Lung microvascular endothelial cell (primary cell): ENCODE measurements at places on chromosomes 7 and 10.

DNA sequence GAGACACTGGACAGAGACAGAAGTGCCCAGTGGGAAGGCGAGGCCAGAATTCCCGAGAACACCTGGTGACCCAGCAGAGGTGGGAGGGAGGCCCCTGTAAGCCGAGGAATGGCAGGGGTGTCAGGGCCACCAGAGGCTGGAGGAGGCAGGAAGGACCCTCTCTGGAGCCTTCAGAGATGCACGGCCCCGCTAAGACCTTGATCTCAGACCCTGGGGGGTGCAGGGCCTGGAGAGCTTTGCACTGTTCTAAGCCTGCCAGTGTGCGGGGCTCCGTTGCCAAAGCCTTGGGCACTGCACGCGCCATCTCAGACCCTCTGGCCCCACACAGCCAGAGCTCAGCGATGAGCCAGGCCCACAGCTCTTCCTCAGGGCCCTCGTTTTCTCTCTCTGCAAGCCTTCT lies 557.1 kb downstream of the PTPRN2 start:
- DNase-seq, result no peak

DNA sequence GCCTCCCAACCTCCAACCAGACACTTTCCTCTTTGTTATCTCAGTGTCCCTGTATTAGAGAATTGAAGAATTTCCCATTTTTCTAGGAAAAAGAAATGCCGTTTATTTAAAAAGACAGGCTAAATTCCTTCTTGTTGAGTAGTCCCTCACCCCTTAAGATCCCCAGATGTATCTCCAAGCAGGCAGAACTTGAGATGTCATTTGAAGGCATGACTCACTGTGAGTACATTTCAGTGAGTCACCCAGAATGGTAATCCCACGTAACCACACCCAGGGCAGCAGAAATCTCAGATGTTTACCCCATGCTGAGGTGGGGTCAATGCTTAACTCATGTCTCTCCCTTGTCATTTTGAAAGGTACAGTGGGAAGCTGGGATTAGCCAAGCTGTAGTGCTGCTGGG lies 4.4 kb downstream of the ZNF655 start:
- peak; percentile 95 for DNase-seq

DNA sequence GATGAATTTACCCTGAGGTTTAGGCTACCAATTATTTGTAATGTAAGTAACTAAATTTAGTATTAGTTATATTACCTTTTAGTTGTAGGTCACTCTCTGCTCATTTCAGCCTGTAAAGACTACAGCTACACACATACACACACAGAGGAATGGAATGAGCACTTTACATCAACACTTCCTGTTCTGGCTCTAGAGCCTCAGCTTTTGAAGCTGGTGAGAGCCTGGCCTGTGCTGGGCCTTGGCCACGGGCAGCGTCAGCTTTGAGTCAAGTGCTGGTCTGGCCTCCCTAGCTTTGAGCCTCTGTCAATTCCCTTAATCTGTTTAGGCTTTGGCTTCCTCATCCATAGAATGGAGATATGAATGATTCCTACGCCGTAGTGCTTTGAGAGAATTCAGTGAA lies 141.7 kb downstream of the EGFR start:
- peak; percentile 57 for DNase-seq

- no peak for DNase-seq
Observed at GRCh38 chr7:25095516-25096345, 29.3 kb downstream of the CYCS start.

DNA sequence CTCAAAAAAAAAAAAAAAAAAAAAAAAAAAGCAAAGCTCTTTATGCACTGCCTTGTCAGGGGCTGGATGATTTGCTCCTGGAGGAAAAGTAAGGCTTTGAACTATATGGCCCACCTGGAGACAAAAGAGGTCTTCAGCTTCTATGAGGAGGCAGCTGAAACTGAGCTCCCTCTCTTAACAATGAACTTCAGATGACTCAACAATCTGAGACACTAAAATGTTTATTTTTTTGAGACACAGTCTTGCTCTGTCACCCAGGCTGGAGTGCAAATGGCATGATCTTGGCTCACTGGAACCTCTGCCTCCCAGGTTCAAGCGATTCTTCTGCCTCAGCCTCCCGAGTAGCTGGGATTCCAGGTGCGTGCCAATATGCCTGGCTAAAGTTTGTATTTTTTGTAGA lies 36.7 kb downstream of the RAB19 start:
- no peak for DNase-seq

GRCh38 chr10:107919626-107920235 lies 755.2 kb upstream of the SORCS1 start:
- no peak for DNase-seq

GRCh38 chr10:60498985-60499384 lies 109.3 kb upstream of the ANK3 start:
- no peak for DNase-seq

DNA sequence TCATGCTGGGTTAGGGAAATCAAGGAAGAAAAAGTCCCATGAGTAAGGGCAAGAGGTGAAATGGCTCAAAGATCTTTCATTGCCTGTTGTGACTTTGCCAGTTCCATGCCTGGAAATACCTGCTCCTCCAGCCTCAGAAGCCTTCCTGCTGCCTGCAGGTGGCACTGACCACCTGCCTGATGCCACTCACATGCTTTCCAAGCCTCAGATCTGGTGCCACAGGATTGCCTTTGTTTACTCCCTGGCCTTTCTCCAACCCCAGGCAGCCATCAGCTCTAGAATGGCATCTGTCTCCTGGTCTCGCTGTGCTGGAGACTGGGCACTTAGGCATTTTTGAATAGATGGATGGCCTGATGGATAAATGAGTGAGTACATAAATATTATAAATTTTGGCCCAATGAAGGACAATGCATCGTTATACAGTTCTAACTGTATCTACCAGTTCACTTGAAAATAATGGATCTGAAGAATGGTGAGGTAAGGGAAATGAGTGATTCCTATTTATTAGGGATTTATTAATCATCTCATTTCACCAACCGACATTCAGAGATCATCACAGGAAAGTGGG lies 657.2 kb downstream of the INHBA start:
- DNase-seq, result peak; percentile 47

DNA sequence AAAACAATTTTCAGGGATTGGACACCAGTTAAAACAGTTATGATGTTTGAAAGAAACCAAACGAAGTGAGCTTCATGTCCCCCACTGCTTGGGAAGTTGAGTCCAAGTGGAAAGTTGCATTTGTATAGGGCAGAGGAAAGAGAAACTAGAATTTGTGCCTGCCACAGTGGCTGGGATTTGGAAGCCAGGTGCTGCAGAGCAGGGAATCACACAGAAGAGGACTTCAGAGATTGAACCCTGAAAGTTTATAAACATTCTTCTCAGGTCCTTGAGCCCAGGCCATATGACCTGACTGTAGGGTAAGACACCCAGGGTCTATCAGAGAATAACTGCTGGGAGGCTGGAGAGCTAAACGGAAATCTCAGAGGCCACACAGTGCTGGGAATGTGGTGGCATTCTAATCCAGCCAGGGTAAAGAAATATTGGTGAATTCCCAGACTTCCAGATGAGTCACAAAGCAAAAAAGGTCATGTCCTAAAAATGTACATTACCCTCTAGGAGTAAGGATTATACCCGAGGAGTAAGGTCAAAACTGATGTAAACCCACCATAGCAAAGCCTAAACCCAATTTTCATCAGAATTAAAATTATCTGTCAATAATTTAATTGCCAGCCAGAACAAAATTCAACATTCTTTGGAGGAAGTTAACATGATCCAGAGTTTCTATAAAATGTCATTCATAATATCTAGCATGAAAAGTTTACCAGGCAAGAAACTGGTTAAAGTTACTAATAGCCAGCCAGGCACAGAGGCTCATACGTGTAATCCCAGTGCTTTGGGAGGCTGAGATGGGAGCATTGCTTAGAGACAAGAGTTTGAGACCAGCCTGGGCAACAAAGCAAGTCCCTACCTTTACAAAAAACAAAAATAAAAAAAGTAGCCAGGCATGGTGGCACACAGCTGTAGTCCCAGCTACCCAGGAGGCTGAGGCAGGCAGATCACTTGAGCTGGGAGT lies 31.2 kb downstream of the TOMM7 start:
- no peak for DNase-seq

GRCh38 chr7:150866932-150867564 lies 14.7 kb downstream of the AOC1 start:
- no peak for DNase-seq

DNA sequence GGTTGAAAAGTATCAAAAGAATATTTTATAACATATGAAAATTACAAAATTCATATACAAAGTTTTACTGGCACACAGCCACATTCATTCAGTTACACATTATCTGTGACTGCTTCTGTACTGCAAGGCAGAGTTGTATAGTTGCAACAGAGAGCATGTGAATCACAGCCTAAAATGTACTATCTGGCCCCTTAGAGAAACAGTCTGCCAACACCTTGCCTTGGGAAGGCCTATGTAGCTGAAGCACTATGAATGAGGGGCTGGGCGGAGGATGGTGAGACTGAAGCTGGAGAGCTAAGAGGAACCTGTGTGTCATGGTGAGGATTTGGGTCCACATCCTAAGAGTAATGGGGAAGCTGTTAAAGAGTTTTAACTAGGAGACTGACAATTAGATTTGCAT lies 35.7 kb downstream of the PDZD8 start:
- DNase-seq, result no peak

GRCh38 chr10:103896225-103896624 lies 21.8 kb downstream of the STN1 start:
- peak; percentile 67 for DNase-seq

GRCh38 chr10:132061465-132061864 lies 4.3 kb upstream of the JAKMIP3 start:
- no peak for DNase-seq

- DNase-seq, result no peak
Observed at GRCh38 chr10:133087045-133087678, 562 bp upstream of the ADGRA1 start.

DNA sequence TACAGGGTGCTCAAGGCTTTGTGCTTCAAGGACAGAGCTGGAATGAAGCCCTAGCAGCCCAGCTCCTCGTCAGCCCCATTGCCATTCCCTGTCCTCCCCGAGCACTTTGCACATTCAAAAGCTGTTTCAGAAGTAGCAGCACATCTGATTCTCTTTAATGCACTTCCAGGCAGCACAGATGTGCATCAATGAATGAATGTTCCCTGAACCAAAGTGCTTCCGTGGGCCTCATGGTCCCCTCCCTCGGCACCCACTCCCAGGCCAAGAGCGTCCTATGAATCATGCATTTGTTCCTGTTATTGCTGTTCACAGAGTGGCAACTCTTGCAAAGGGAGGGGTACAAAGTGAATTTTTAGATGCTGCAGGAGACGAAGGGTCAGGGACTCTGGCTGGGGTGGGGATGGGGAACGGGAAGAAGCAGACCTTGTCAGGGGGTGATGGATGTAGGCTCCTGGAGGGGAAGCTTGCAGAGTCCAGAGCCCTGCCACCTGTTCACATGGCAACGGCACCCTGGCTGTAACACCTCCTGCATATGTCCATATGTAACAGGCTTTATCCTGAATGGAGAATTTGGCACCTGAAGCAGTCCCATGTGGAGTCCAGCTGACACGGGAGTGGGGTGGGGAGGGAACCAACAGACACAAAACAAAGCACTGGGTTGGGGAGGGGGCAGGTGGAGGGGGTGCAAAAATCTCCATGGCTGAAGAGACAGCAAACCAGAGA lies 62.2 kb upstream of the BAIAP2L1 start:
- DNase-seq, result no peak

DNA sequence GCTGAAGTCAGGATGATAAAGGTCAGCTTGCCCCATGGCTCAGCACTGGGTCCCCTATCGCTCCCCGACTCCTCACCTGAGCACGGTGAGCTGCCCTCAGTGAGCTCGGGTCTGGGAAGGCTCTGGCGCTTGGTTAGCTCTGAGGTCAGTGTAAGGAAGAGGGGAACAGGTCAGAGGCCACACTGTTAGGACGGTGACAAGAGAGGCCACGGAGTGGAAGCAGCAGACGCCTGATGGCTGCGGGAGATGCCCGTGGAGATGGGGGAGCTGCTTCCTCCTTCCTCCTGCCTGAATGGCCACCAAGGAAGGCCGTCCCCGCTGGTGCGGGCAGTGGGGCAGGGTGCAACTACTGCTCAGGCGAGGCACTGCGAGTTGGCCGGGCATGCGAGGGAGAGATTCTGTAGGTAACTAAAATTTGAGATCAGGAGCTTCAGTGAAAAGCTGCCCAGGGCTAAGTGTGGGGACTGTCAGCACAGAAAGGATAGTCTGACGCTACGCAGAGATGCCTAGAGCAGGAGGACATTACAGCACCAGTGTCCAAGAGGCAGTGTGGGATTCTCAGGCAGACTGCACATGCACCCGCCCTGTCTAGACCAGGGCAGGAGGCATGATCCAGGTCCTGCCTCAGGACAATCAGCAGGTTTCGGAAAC lies 231.3 kb upstream of the GRB10 start:
- no peak for DNase-seq

GRCh38 chr7:55212838-55213237 lies 152.3 kb upstream of the LANCL2 start:
- peak; percentile 37 for DNase-seq

DNA sequence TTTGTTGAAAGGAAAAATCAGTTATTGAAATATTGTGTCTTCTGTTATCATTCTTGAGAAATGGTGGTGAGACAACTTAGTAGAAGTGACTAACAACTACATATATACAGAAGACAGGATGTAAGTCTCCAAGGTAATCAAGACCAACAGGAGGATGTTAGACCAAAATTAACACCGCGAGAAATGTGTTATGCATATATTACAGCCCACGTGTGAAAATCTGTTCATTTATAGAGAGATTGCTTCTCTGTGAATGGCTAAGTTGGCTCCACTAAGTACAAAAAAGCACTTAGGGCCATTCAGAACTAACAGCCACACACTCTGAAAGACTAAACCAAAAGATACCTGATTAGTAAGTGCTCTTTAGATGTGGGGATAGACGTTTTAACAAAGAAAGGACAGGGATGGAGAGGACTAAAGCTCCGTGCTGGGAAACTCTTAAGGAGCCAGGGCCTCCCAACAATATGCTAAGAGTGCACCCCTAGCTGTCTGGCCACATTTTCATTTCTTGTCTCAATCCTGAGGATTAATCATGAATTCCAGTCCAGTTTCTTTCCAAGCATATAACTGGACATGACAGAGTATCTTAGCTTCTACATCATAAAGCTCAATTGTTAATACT lies 26.5 kb downstream of the HDAC9 start:
- DNase-seq, result no peak

GRCh38 chr7:12647364-12648219 lies 39.8 kb upstream of the ARL4A start:
- peak; percentile 24 for DNase-seq

- no peak for DNase-seq
Observed at GRCh38 chr10:12406764-12407400, 57.5 kb downstream of the CAMK1D start.

GRCh38 chr10:79031723-79032122 lies 37.0 kb upstream of the ZMIZ1 start:
- no peak for DNase-seq

GRCh38 chr7:116505278-116505677 lies 5.7 kb downstream of the CAV2 start:
- no peak for DNase-seq

DNA sequence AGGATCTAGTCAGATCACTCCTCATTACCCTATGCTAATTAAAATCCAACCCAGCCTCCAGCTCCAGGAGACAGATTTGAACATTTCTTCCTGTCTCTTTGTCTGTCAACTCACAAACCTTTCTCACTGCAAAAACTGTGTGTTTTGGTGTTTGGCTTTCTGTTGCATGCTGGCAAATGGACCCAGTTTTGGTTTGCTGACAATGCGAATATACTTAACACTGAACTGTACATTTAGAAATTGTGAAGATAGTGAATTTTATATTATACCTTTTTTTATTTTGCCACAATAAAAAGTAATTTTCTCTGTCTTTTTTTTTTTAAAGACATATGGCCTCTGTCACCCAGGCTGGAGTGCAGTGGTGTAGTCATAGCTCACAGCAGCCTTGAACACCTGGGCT lies 18.3 kb upstream of the TNPO3 start:
- no peak for DNase-seq
